ENCODE measurements at places on chromosomes 6 and 20.

- peaks cover 10% of the 10 kb centered on the region for H3K36me3 ChIP-seq
- H3K27me3 ChIP-seq, result no peaks in the 10 kb centered on the region
- H3K4me1 ChIP-seq, result no peaks in the 10 kb centered on the region
- DNase-seq, result no peak
- no peak overlapping the region for H3K4me3 ChIP-seq
Measured at GRCh38 chr6:121302882-121303281, 31.4 kb downstream of the TBC1D32 start.

GRCh38 chr20:17807651-17808050 lies 107.9 kb downstream of the BANF2 start:
- H3K27ac ChIP-seq, result no peak overlapping the region
- H3K4me1 ChIP-seq, result no peaks in the 10 kb centered on the region
- no peak for DNase-seq
- no peak overlapping the region for H3K4me3 ChIP-seq

DNA sequence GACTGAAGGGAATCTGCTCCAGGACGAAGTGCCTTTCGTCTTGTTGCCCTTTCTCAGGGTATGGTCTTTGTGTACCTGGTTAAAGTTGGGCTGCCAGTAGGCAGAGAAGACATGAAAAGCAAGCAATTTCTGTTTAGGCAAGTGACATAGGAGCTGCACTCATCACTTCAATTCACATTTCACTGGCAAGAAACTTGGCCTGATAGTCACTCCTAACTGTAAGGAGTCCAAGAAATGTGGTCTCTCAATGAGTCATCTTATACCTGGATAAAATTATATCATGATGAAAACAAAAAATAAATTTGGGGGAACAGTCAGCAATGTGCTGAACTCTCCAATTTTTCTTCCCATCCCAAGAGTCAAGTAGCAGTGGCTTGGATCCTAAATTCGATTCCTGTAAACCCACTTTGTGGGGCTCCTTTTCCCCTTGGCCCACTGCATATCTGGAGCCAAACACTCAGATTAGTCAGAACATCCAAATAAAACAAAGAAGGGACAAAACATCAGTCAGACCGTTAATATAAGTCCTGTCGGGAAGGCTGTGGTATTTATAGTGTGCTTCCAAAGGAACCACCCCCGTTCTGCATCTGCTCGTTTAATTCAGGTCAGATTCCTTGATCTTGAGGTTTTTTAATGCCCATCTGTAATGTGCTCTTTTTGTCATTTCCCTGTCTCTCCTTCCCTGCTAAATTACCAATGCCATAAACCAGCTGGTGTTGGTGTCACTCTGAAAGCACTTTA lies 5.0 kb upstream of the GABRR1 start:
- no peak overlapping the region for H3K27ac ChIP-seq
- peaks cover 4% of the 10 kb centered on the region for H3K4me1 ChIP-seq
- H3K27me3 ChIP-seq, result no peaks in the 10 kb centered on the region
- DNase-seq, result no peak

- H3K27me3 ChIP-seq, result peaks cover 56% of the 10 kb centered on the region
- H3K36me3 ChIP-seq, result peaks cover 14% of the 10 kb centered on the region
- peaks cover 32% of the 10 kb centered on the region for H3K4me1 ChIP-seq
- peak; percentile 73 for DNase-seq
- H3K27ac ChIP-seq, result no peak overlapping the region
- H3K4me3 ChIP-seq, result peak overlapping the region; percentile 79
Measured at GRCh38 chr6:41548841-41549642, 2.9 kb downstream of the FOXP4 start.

DNA sequence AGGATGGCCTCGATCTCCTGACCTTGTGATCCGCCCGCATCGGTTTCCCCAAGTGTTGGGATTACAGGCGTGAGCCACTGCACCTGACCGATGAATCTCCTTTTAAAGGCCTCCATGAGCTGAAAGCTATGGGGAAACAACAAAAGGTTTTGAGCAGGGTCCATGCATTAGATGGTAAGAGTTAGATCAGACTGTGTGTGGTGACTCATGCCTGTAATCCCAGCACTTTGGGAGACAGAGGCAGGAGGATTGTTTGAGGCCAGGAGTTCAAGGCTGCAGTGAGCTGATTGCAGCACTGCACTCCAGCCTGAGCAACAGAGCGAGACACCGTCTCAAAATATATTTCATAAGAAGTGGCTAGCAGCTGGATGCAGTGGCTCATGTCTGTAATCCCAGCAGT lies 41.0 kb upstream of the BCLAF1 start:
- DNase-seq, result no peak
- no peaks in the 10 kb centered on the region for H3K36me3 ChIP-seq
- no peak overlapping the region for H3K27ac ChIP-seq
- no peaks in the 10 kb centered on the region for H3K27me3 ChIP-seq
- no peak overlapping the region for H3K4me3 ChIP-seq
- H3K4me1 ChIP-seq, result no peaks in the 10 kb centered on the region

DNA sequence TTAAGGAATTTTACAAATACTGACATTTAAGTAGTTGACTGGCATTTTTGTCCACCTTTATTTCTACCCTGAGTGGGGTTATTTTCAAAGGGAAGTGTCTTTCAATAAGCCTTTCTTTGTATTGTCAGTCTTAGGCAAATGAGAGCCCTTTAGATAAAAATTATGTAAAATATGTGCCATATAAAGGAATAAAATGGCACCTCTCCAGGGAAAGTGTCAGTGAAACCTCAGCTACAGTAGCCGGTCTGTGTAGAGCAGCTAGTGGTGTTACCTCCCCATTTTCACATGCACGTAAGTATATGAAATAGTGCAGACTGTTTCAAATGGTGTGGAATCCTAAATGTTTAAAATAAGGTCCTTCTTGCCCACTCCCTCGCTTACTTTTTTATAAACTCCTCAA lies 5.0 kb downstream of the FAM217B start:
- no peaks in the 10 kb centered on the region for H3K4me1 ChIP-seq
- no peaks in the 10 kb centered on the region for H3K27me3 ChIP-seq
- DNase-seq, result no peak
- no peak overlapping the region for H3K27ac ChIP-seq
- H3K36me3 ChIP-seq, result peaks cover 19% of the 10 kb centered on the region

DNA sequence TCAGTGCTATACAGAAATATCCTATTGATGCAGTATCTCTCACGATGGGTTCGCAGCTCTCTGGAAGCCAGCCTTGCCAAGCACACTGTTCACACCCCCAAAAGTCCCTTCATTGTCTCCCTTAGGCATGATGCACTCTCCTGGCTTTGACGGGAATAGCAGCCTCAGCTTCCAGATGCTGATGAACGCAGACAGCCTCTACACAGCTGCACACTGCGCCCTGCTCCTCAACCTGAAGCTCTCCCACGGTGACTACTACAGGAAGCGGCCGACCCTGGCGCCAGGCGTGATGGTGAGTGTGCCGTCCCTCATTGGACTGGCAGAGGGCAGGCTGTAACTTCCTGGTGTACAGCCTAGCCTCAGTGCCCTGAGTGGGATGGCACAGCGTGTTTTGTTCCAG lies 60.0 kb upstream of the PBOV1 start:
- no peaks in the 10 kb centered on the region for H3K27me3 ChIP-seq
- H3K4me1 ChIP-seq, result no peaks in the 10 kb centered on the region
- no peaks in the 10 kb centered on the region for H3K36me3 ChIP-seq
- H3K27ac ChIP-seq, result no peak overlapping the region
- H3K4me3 ChIP-seq, result no peak overlapping the region

- no peaks in the 10 kb centered on the region for H3K36me3 ChIP-seq
- H3K4me3 ChIP-seq, result no peak overlapping the region
- H3K4me1 ChIP-seq, result no peaks in the 10 kb centered on the region
- H3K27me3 ChIP-seq, result no peaks in the 10 kb centered on the region
Measured at GRCh38 chr6:126907996-126908395, 210.5 kb upstream of the RSPO3 start.

- H3K4me1 ChIP-seq, result no peaks in the 10 kb centered on the region
- no peak overlapping the region for H3K27ac ChIP-seq
- H3K4me3 ChIP-seq, result no peak overlapping the region
- peak; percentile 74 for DNase-seq
Measured at GRCh38 chr6:37210313-37210968, 40.5 kb downstream of the PIM1 start.
